ENCODE measurements at places on chromosomes 5 and 9.

DNA sequence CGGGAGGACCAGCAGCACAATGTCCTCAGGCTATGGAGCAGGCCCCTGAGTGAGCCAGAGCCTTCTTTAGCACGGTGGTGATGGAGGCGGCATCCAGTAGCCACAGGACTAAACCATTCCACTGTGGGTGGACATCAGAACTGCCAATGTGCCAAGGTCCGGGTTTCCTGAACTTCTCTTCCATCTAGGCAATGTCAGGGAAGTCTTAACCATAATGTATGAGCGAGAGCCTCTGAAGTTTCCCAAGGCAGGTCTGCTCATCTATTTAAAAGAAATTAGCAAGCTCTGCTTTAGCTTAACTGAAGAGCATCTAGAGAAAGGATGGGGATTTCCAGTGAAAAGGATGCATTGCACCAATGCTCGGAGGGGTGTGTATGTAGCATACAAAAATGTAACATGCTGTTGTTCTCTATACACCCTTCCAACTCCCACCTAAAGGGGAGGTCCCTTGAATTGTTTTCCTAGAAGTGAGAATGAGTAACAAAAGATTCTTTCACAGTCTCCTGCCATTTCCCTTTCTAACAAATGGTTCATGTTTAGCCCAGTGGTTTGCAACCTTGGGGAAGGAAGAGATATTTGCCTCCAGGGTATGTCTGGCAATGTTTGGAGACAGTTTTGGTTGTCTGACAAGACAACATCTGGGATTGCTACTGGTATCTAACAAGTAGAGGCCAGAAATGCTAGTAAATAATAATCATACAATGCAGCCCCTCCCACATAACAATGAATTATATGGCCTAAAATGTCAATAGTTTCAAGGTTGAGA, 6.1 kb upstream of the RXFP3 start:
- DNase-seq: no peak

- peak; percentile 75 for DNase-seq
These were observed at the start of gene AGPAT2 for GRCh38 chr9:136686794-136687711. Gene AGPAT2 (minus strand): TSS chr9:136687457. CDS start chr9:136687357, 100 bp downstream.

DNA sequence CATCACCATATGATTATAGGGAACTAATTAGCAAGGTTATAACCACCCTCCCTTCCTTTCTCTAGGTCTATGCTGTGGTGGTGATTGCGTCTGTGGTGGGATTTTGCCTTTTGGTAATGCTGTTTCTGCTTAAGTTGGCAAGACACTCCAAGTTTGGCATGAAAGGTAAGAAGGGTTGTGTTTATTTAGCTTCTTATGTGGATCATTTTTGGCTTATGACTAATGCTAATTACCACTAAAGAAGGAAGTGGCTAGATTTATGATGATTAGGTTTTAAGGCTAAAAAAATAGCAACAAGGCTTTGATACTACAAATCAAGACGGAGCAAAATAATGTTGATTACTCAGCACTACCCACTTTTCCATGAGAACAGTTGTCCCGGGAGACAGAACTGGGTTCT, 82.4 kb downstream of the NTRK2 start:
- DNase-seq: no peak

DNA sequence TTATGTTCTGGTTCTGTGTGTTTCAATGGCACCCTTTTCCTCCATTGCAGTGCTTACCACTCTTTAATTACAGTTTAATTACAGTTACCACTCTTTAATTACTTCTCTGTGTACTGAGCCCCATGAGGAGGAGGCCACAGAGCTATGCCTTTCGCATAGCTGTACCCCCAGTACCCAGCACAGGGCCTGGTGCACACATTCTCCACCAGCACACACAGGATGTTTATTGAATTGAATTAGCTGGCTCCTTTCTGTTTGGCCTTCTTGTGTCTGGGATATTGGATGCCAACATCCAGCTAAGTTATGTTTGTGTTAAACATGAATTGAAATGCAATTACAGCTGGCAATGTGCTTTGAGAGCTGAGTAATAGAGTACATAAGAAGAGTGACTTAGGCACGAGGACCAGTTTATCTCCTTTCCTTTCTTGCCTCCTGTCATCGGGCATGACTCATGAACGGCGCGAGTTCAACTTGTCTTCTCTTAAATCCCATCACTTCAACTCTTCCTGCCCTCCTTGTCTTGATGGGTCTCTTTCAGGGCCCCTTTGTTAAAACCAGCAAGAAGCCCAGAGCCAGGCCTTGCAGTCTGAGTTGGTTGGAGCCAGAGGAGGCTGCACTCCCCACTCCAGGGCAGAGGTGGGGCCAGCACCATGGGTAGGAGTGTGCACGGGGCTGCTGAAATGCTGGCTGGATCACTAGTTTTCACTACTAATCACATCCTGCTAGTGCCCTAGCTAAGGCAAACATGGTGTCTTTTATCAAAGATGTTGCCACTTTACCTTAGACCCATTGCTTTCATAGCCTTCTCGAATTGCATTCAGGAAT, 37.4 kb downstream of the MVB12B start:
- no peak for DNase-seq

GRCh38 chr5:136056771-136057335, 28.1 kb downstream of the TGFBI start:
- DNase-seq: no peak

DNA sequence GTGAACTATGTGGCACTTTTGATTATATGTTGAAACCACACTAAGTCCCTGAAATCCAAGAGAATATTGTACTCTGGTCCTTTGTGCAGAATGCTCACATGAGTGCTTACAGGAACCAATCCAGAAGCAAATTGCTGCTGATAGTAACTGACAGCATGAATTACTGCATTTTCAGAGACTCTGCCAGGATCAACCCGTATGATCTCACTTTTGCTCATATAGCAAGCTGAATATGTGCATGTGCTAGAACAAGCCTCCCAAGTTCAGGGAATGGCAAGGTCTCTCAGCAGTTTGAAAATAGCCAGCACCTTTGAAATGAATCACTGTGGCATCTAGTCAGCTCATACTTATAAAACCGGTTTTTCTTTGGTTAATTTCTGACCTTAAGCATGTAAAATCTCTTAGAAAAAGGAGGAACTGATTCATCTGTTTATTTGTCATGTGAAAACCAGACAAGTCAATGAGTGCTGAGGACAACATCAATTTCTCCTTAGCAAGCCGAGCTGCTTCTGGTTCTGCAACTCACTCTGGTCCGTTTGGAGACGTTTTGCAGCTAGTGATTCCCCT, 215.7 kb upstream of the ELL2 start:
- DNase-seq: no peak

GRCh38 chr5:39121922-39122321, 47.7 kb upstream of the RICTOR start:
- DNase-seq: no peak

DNA sequence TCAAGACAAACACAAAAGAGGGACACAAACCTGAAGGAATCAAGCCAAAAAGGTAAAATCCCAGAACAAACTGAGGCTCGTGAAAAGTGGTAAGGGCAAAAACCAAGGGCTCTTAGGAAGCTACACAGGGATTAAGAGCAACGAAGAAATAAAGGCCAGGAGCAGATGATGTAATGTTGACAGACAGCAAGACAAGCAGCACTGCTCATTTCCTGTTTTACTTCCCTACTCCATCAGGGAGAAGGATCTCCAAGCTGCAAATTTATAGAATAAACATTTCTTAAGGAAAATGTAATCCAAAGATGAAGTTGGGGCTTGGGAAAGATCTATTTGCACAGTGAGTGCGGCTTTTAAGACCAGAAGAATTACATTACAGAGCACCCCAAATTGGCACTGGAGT, 182.3 kb upstream of the MAP1B start:
- DNase-seq: no peak

GRCh38 chr9:121884057-121884541, 209.0 kb downstream of the TTLL11 start:
- no peak for DNase-seq

DNA sequence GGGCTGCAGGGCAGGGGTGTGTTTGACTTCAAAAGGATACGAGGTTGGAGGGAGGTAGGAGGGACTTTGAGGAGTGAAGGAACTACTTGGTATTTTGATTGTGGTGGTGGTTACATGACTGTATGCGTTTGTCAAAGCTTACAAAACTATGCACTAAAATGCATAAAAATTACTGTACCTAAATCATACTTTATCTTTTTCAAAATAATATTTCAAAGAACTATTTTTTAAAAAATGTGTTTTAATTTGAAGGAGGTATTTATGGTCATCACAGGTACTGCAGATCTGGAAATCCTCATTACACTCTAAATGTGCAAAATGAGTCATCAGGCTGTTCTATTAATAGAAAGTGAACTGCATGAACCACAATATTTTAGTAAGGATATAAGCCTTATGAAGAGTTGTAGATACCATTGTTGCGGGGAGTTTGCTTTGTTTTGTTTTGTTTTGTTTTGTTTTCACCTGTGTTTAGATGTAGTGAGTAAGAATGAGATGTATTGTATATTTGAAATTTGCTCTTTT, 116.9 kb downstream of the ARRDC3 start:
- DNase-seq: no peak

DNA sequence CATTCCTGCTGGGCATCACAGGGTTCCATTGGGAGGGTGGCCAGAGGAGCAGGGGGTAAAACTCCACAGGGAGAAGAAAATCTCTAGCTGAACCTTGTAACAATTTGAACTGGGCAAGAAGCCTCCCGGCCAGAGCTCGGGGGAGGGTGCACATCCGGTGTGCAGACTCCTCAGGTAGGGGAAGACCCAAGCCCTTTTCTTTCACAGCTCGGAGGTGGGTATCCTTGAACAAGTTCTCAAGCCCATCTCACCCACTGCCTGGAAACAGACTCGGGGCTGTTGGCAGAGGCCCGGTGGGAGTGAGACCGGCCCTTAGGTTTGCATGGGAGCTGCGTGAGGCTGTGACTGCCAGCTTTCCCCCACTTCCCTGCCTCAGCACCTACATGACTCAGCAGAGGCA, 111.5 kb upstream of the IL7R start:
- no peak for DNase-seq

DNA sequence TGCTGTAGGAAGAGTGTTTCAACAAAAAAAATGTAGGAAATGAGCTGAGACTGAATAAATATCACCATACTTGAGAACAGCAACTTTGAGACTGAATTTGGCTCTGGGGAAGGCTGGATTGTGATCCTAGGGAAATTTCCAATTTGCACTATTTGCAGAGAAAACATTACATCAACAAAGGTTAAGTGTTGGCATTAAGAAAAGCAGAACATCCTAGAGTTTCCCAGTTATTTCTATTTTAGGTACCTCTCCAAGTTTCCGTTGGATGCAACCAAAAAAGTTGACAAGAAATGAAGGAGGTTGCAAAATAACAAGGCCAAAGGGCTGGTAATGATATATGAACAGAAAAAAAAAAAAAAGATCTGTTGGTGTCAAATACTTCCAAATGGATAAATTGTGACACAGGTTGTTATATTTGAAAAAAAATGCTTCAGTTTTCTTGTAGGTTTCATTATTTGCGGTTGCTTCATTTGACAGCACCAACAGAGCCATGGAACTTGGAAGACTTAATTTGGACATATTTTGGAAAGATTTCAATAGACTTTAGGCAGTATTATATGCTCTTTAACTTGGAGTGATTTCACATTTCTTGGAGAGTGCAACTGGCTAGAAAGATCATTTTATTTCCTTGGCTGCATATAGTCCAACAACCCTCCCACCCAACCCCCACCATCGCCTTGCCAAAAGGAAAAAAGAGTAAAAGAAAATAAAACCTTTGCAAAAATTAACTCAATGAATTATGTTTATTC, 230.8 kb downstream of the ZNF608 start:
- DNase-seq: no peak

- no peak for DNase-seq
These were observed 417.3 kb downstream of the RASEF start for GRCh38 chr9:82645600-82645999.

GRCh38 chr9:128845186-128845931, 15.8 kb upstream of the SPOUT1 start:
- no peak for DNase-seq

DNA sequence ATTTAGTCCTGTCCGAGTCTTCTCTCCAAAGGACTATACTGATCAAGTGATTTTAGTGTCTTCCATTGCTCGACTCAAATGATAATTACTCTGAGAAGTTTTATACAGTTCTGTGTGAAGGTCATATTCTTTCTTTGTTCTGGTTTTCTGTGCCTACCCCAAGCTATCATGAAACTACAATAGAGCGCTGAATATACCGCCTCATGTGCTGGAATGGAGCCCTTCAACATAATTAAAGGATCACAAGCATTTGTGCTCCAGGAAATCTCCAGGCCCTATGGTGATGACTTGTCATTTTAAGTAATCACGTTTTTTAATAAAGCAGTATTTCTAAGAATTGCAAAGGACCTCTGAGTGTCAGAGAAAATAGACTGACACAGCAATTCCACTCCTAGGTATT, 10.9 kb upstream of the SLC31A2 start:
- DNase-seq: no peak

- no peak for DNase-seq
These were observed 206.0 kb upstream of the DMRTA1 start for GRCh38 chr9:22240619-22241018.

DNA sequence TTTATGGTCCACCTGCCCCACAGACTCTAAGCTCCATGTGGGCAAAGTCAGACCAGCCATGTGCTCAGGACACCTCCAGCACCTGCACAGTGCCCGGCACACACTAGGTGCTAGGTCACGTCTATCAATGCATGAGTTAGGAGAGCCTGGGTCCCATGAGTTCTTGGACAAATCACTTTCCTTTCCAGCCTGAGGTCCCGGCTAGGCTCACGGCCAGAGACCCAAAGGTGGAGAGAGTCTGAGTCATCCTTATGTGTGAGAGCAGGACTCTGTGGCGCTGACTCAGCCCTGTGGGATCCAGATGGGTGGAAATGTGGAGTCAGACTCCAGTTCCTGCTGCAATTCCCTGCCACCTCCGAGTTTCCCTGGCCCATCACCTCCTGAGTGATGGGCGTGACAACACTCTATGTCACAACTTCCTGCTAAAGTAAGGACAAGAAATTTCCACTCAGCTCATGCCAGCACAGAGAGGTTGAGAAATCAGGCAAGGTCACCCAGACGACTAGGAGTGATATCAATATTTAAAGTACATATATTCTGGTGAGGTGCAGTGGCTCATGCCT, 2.5 kb upstream of the ST6GALNAC4 start:
- no peak for DNase-seq

DNA sequence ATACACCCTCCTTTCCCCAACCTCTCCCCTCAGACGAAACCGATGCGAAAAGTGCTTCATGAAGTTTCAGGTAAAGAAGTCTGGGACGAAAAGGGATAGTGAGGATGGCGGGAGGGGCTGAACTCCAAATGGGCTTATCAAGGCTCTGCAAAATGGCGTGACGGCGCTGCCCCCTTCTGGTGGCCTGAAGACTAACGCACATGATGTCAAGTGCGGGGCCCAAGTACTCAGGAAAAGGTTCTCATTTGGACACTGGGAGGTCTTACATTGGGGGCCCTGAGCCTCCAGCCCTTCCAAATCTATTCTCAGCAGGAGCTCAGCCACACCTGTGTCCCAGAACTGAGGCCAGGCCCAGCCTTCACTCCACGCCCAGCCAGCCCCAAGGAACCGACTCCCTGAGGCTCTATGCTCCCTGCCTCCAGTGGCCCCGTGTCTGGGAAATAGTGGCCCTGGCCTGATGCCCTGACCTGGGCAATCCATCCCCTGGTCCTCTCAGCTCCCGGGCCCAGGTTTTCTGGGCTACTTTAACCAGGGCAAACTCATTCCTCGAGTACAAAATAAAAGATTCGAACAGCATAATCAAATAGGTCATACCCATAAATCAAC, 119.9 kb downstream of the KCNIP1 start:
- DNase-seq: peak; percentile 40

GRCh38 chr9:107862323-107862722, 372.8 kb upstream of the KLF4 start:
- DNase-seq: no peak

- DNase-seq: no peak
These were observed 26.8 kb downstream of the BARHL1 start for GRCh38 chr9:132609184-132609583.

- DNase-seq: no peak
These were observed 19.4 kb upstream of the FBP2 start for GRCh38 chr9:94613003-94613402.

All from stimulated activated CD4-positive, alpha-beta T cell treated with anti-CD3 and anti-CD28 coated beads, Interleukin-12 subunit alpha, Interleukin-12 subunit beta, amount 100 ng/mL, for 24 hours (primary cell).